ENCODE measurements at places on chromosomes 2 and 18.

GRCh38 chr2:190409616-190410015 lies 1.5 kb downstream of the MFSD6 start:
- DNase-seq: no peak

- DNase-seq: no peak
These were observed 36.9 kb upstream of the LBH start for GRCh38 chr2:30194421-30194820.

GRCh38 chr2:186972281-186972970 lies 123.5 kb upstream of the ZSWIM2 start:
- DNase-seq: no peak

- DNase-seq: no peak
These were observed 110.8 kb downstream of the FSHR start for GRCh38 chr2:49043405-49043982.

DNA sequence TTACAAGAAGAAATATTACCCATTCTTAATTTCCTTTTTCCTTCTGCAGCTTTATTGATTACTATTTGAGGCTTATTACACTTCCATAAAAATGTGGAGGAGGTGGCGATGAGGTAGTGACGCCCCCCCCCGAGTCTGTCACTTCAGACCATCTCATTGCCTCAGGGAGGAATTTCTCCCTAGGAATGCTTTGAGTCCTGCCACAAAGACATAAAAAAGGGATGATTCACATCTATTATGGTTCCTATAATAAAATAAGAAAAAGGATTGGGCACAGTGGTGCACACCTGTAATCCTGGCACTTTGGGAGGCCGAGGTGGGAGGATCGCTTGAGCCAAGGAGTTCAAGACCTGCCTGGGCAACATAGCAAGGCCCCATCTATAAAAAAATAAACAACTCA lies 93.7 kb downstream of the AOX1 start:
- no peak for DNase-seq

Measured in activated CD8-positive, alpha-beta memory T cell treated with anti-CD3 and anti-CD28 coated beads for 1 hour (primary cell).